ENCODE measurements at places on chromosomes 13 and 19.

DNA sequence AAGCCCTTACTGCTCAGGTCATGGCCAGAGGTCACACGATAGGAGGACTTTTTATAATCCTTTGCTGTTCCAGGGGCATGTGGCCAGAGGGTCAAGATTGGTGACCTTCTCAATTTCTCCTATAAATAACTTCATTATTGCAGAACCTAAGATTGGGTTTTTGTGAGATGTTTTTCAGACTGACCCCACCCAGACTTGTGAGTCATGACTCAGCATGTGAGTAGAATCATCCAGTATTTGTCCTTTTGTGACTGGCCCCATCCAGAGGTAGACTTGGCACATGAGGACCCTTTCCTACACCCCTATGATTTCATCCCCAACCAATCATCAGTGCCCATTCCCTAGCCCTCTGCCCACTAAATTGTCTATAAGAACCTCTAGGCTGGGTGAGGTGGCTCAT is 84.5 kb upstream of the ABCC4 start:
- no peak for DNase-seq

DNA sequence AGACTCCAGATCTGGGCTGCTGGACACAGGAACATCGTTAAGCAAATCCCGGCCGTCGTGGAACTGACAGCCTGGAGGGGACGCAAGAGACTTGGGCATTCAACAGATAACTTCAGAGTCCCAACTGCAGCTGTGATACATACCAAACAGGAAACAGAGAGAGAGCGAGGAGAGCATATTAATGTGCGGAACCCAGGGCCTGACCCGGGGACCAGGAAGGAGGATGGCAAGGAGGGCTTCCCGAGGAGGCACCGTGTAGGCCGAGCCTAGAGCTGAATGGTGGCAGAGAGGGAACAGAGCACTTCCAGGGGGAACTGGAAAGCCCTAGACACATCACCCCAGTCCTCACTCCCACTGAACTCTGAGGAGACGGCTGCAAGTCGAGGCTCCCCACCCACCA is 68.1 kb downstream of the SIPA1L3 start:
- no peak for DNase-seq

- DNase-seq, result no peak
Observed at GRCh38 chr19:23771761-23772674, 13.3 kb upstream of the ZNF681 start.

- no peak for DNase-seq
Observed at GRCh38 chr19:5357584-5357983, 17.0 kb upstream of the PTPRS start.

- no peak for DNase-seq
Observed at GRCh38 chr13:44685641-44686040, 109.5 kb upstream of the TSC22D1 start.

DNA sequence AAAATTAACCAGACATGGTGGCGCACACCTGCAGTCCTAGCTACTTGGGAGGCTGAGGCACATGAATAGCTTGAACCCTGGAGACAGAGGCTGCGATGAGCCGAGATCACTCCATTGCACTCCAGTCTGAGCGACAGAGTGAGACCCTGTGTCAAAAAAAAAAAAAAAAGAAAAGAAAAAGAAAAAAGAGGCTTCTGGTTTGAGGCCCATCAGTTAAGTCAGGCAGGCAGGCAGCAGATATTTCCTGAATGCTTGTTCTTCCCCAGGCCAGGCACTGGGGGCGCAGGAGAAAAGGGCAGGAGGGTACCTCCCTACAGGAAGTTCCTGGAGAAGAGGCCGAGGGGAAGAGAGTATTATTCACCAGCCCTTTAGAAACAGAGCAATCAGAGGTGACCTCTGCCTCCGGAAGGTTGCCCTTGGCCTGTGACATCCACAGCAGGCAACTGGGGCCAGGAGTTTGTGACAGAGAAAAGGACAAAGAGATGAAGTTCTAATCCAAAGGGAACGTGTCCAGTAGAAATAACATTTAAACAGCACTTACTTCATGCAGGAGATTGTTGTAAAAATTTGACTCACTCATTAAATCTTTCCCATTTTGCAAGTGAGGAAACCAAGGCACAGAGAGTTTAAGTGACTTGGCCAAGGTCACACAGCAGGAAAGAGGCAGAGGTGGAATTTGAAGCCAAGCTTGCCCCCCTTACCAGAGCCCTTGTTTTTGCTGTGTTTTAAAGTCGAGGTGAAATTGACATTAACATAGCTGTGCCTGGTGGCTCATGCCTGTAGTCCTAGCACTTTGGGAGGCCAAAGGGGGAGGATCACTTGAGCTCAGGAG is 4.3 kb upstream of the RLN3 start:
- no peak for DNase-seq

GRCh38 chr13:112078216-112078615 is 11.3 kb downstream of the SOX1 start:
- no peak for DNase-seq
